ENCODE measurements at places on chromosomes 3 and 15.
A peak's percentile ranks its signal among the peaks of the same experiment; 100 is the strongest.

GRCh38 chr15:88865498-88866099 lies 29.7 kb downstream of the HAPLN3 start:
- ATAC-seq: no peak

DNA sequence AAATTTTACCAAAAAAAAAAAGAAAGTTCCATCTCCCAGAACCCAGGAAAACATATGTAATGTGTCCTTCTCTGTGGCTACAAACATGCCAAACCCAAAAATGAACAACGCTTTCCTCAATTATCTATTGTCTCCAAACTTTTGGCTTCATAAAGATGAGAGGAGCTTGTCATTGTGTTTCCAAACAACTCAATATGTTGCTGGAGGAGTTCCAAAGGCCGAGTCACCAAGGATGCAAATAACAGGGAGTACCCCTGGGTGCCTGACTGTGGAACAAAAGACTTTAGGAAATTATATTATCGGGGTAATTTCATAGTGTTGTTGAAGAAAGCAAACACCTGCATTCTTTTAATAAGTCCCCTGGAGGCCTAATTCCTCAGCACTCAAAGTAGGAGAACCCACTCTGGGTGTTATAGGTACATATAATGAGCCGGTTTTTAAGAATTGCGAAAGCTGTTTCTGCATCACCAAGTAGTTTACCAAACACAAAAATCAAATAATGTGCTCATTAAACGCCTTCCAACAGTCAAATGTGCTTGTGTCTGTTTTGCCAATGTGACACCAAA lies 206.3 kb upstream of the PRICKLE2 start:
- no peak for ATAC-seq

GRCh38 chr3:50317300-50317699 lies 5.2 kb downstream of the HYAL2 start:
- no peak for ATAC-seq

- peak; percentile 72 for ATAC-seq
These were observed 34.6 kb upstream of the CMSS1 start for GRCh38 chr3:99783011-99783573.

- peak; percentile 99 for ATAC-seq
These were observed 26.3 kb downstream of the DZIP1L start for GRCh38 chr3:138089091-138089490.

DNA sequence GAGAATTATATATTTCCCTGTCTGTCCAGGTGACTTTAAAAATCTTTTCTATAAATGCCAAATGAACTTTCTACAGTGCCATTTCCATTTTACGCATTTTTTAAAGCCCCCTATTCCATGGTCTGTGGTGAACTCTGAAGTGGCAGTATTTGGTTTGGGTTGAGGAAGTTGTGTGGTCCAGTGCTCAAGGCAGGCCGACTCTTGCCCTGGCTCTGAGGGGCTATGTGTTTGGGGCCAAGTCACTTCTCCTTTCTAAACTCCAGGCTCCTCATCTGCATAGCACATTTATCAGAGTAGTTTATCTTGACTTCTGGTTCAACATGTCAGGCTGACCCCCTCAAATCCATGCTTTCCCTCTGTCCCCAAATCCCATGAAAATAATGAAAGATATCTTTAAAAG lies 14.1 kb downstream of the TTC21A start:
- no peak for ATAC-seq

GRCh38 chr3:61600195-61600594 lies 38.8 kb downstream of the PTPRG start:
- ATAC-seq: no peak

DNA sequence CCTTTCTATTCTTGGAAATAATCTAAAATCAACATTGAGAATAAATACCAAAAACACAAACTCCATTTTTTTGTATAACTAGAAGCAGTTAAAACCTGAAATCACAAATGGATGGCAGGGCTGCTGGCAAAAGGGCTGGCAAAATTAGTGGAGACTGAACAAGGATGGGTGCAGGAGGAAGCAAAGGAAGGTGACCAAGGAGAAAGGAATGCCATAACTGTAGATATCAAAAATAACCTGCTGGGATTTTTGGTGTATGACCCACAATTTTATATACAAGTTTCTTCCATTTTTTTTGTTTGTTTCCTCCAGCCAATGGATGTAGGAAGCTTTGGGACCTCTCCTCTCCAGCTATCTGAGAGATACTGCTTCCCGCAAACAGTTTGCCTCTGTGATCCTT lies 12.7 kb downstream of the CFAP44 start:
- peak; percentile 61 for ATAC-seq

- no peak for ATAC-seq
These were observed 20.5 kb downstream of the FAM240A start for GRCh38 chr3:46632792-46633191.

DNA sequence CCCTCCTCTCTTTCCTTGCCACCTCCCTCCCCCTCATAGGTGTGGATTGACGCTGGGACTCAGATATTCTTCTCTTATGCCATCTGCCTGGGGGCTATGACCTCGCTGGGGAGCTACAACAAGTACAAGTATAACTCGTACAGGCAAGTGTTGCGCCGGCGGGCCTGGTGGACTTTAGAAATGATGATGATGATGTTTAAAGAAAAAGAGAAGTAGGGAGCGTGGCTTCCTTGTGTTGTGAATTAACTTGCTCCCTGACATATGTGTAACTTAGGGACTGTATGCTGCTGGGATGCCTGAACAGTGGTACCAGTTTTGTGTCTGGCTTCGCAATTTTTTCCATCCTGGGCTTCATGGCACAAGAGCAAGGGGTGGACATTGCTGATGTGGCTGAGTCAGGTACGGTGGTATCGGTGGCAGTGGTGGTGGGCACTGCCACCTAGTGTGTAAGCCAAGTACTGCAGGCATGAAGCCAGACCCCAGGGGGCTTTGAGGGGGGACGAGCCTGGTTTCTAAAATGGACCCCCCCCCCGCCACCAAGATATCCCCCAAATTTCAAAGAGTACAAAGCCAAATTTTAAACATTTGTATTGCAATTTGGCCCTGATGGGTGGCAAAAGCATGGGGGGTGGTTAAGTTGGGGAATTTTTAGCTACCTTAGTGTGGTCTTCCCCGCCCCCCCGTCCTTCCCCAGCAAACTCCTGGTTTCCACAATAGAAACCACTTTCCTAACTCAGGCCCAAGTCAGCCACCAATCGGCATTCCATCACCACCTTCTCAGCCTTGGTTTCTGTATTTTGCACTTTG lies 65.6 kb downstream of the SLC6A6 start:
- peak; percentile 34 for ATAC-seq

DNA sequence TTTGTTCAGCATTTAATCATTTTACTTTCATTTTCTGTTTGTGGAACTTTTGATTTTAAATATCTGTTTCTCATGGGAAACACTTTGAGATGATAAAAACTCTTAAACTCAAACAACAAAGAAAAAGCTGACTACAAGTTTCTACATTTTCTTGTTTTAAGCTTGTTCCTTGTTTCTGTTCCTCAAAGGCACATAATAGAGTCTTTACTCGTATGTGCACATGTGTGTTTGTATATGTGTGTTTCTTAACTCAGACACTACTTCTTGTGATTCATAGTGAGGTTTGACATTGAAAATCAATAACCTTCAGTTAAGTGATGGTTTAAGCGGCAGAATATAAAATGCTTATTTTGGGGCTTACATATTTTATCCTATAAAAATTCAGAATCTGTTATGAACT lies 786.7 kb upstream of the EPHA6 start:
- ATAC-seq: no peak

- no peak for ATAC-seq
These were observed 12.1 kb downstream of the PLXND1 start for GRCh38 chr3:129594409-129594808.
